ENCODE measurements at places on chromosomes 1 and 21. TPM values are rescaled to one million over a fixed set of nuclear protein-coding genes. Genes with fewer than 3 reads are reported as not detected.

GRCh38 chr1:52454127-52454526, 49.7 kb downstream of the PRPF38A start:
- no peak for DNase-seq

GRCh38 chr1:153365696-153366095, 8.0 kb downstream of the S100A9 start:
- no peak for DNase-seq

GRCh38 chr1:41632781-41633575, 148.5 kb upstream of the EDN2 start:
- no peak for DNase-seq

GRCh38 chr1:194394676-194395075, 1208.3 kb upstream of the B3GALT2 start:
- DNase-seq = no peak

DNA sequence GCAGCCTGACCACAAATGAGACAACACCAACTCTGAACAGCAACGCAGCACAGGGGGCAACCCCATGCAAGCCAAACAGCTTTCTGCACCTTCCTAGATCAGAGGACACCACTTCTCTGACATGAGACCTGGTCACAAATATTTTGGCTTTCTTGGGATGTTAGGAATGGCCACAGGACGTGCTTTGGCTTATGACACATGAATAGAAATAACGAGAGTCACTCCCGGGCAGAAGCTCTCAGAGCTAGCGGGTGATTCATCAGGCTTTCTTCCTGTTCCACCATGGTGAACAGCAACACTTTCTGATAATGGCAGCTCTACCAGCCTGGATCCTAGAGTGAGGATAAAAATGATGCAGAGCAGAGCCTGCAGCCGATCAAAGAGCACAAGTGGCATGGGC, 39.4 kb downstream of the PAFAH2 start:
- peak; percentile 67 for DNase-seq

GRCh38 chr1:101960142-101960541, 36.6 kb downstream of the OLFM3 start:
- DNase-seq = no peak

DNA sequence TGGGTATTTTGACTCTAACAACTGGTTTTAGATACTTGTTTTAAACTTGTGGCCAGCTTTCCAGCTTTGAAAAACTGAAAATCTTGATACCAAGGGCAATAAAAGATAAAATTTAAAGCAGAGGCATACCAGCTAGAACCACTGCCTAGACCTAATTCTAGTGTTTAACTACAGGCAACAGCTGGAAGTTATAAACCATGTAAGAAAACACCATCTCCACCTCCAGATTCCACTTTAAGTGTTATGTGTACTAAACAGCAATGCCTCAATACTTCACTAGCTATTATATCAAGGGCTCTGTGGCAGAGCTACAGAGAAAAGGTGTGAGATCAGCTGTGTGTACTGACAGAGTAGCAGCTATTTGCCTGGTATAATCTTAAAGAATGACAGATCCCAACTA, 69.5 kb downstream of the LPAR3 start:
- no peak for DNase-seq

DNA sequence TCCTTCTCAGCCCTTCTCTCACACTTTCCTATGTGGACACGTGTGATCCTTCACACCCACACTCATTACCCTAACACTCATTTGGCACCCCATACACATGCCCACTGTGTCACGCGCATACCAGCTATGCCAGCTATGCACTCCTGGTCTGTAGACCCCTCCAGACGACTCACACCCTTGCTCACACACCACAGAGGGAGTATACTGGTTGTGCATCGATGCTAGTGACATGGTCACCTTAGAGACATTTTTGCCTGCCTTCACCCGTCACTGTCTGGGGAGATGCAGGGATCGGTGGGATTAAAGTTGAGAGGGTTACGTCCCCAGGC, 8.3 kb upstream of the PPM1J start:
- DNase-seq = no peak

- peak; percentile 63 for DNase-seq
These were observed at the start of gene MLLT11 for GRCh38 chr1:151060007-151060656. MLLT11 (plus strand) TSS chr1:151060397; CDS start chr1:151067225, 6,828 bp downstream.

DNA sequence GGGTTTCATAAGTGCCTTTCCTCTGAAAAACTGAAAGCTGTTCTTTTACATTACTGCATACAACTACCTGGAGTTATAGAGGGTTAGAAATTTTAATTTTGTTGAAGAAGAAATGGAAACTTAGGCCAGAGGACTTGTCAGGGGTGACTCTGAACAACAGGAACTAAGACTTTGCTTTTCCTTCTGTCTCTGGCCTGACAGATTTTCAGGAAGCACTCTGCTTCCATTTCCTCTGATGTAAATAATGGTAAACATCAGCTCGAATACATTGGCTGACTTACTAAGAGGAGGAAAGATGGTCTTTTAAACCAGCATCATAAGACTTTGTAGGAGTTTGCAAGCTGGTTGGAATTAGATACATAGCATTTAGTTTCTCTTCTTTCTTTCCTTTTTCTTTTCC, 27.1 kb upstream of the PLEKHM2 start:
- peak; percentile 52 for DNase-seq

GRCh38 chr1:32464716-32465577, at the start of gene ZBTB8B:
ZBTB8B (plus strand) TSS chr1:32465072; CDS start chr1:32470625, 5,553 bp downstream.
- peak; percentile 63 for DNase-seq

DNA sequence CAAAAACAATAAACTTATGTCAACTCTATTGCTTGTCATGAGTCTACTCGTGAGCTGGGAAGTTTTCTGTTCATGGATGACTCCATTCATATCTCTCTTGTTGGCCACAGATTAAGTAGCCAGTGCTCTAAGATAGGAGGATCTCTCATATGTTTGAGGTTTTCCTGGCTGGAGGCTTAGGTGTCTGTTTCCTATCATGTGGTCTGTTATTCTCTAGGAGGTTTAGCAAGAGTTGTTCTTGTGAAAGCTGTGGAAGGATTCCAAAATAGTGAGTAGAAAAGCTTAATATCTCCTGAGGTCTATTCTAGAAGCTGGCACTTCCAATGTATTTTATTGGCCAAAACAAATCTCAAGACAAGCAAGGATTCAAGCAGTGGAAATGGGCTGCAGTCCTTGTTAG, 5.8 kb upstream of the KRTAP20-2 start:
- DNase-seq = no peak

DNA sequence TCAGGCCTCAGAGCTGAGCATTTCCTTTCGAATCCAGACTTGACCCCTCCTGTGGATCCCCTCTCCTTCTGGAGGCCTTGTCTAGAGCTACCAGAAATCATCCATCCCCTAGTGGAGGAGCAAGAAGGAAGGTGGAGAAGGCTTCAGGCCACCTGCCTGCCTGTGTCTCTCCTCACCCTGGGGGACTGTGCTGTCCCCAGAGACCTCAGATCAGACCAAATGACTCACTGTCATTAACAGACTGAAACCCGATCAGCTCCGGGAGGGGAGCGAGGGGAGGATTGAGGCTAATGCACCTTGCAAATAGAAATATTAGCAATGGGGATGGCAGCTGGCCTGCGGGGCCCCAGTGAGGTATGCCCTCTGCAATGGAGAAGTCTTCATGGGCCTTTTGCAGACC, 2.1 kb downstream of the MYBPH start:
- DNase-seq = no peak

DNA sequence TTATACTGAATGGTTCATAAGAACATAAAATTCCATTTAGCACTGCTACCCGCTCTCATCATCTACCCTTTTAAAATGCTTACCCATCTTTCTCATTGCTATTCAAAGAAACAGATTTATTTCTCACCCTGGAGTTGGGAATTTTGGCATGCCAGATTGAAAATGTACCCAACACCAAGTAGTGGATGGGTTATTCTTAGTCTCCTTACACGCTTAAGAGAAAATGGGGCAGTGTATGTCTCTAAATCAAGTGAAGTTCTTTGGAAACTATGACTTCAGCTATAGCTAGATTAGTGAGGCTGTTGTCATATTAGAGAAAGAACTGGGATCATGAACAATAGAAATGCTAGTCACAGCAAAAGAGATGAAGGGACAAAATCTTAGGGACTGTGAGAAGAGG, 27.7 kb upstream of the ESRRG start:
- no peak for DNase-seq

DNA sequence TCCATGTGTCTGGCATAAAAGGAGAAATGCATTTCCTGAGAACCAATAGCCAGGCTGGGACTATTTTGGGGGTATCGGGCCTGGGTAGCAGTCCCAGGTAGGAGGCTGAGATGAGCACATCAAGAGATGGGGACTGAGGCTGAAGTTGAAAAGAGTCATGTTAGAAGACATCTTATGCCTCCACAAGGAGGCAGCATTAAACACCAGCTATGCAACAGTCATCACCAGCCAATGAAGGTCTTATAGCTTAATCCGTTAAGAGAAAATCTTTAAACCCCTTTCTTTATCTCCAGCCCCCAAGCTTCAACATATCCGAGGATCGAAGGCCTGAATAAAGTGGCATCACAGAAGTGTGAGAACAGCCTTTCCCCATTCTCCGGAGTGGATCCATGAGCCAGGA, 640.7 kb upstream of the PTBP2 start:
- DNase-seq = peak; percentile 8

GRCh38 chr1:116671912-116672311, 4.4 kb upstream of the IGSF3 start:
- DNase-seq = no peak

DNA sequence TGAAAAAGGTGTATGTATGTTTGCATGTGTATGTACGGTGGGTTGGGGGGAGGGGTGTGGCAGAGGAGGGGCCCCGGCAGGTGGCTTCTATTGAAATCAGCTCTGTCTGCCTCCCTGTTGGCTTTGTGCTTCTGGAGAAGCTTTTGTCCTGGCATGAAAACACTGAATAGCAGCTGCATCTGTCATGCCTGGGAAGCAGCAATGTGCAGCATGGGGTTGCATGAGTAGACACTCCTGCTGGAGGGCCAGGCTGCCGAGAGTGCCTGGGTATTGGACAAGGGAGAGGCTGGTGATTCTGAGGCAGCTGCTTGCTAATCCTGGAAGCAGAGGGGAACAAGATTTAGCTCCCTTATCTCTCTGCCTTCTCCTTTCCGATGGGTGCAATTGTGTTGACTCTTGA, 20.5 kb downstream of the MAPKAPK2 start:
- no peak for DNase-seq

DNA sequence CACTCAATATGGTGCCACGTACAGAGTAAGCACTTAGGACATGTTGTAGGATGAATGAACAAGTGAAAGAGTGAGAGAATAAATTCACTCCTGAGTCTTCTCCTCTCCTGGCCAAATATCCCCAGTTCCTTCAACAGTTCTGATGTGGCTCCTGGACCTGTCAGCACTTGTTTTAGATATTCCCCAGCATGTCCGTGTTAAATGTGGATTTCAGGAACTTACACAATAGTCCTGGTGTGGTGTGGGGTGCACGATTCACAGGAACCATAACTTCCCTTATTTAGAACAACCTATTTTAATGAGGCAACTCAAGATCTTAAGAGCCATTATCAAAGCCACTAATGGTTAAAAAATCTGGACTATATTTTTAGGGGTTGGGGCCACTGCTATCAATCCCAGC, 39.0 kb upstream of the MYSM1 start:
- no peak for DNase-seq

DNA sequence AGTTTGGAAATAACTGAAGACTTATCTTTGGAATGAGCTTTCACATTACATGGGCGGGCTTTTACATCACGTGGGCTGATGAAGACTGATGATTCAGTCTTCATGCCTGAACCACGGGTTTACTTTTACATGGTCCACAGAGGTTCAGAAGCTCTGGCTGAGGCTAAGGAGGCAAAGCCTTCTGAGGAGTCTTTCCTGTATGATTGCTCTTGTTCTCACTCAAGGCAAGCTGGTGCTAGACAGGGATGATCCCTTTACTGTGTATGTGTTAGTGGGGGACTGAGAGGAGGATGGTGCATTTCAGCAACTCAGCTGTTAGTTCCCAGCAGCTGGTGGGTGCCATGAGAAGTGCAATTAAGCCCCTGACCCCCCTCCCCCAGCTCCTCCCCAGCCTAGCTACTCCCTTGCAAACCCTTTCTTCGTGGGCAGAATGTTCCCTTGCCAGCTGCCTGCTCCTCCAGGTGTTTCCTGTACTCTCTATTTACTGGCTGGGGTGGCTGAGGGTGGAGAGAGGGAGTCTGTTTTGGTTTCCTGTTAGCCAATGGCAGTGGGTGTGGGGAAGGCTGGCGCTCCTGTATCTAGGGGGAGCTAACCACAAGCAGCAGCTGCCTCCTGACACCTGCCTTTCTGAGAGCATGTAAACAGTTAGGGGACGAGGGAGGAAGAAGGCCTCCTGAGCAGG, 15.4 kb downstream of the BTG2 start:
- DNase-seq = peak; percentile 93

DNA sequence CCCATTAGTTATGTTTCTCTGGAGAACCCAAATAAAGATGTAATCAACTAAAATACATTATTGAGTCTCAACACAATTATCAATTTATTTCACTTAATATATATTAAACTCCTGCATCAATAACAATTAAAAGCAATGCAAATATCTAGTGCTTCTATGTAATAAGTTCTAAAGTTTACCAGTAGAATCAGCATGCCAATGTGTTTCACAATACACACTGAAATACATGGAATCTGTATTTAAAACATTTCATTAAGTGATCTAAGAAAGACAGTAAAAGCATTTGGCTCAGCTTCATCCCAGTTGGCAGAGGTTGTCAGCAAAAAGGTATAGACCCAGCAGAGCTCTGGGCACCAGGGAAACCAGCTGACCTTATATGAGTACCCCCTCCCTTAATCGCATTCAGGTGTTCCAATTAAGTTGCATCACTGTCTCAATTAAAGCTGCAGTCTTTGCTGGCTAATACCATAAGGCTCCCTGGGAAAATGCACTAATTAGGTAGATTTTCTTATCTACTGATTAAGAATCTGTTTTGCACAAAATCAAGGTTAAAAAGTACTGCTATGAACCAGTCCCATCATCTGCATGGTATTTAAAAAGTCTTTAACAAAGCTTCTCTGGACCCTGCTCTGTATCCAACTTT, 63.1 kb downstream of the NIBAN1 start:
- DNase-seq = no peak

The SETDB1 gene
- total RNA-seq = 38.1 TPM

The SMCP gene
- total RNA-seq = not detected

The S100A3 gene
- 1.3 TPM for total RNA-seq

The LRRC41 gene
- total RNA-seq = 85.2 TPM

The NUF2 gene
- total RNA-seq = 5.3 TPM

The HSPB7 gene
- total RNA-seq = not detected

The HAPLN2 gene
- not detected for total RNA-seq

The DMRTA2 gene
- total RNA-seq = not detected

The GCLM gene
- 33.7 TPM for total RNA-seq

The PADI3 gene
- total RNA-seq = not detected

The TTLL10 gene
- not detected for total RNA-seq

The KLF17 gene
- not detected for total RNA-seq

The ACOT11 gene
- 3.0 TPM for total RNA-seq

Measured in dermis blood vessel endothelial cell (primary cell).